ENCODE measurements at places on chromosomes 12 and 14.

- no peak for DNase-seq
Observed at GRCh38 chr12:51270067-51270950, at the start of gene SMAGP. Gene SMAGP, minus strand, starts transcription at chr12:51270415. Its CDS starts 1,137 bp downstream, at chr12:51269278.

GRCh38 chr14:68809524-68809923 lies 16.7 kb upstream of the ZFP36L1 start:
- DNase-seq: no peak

DNA sequence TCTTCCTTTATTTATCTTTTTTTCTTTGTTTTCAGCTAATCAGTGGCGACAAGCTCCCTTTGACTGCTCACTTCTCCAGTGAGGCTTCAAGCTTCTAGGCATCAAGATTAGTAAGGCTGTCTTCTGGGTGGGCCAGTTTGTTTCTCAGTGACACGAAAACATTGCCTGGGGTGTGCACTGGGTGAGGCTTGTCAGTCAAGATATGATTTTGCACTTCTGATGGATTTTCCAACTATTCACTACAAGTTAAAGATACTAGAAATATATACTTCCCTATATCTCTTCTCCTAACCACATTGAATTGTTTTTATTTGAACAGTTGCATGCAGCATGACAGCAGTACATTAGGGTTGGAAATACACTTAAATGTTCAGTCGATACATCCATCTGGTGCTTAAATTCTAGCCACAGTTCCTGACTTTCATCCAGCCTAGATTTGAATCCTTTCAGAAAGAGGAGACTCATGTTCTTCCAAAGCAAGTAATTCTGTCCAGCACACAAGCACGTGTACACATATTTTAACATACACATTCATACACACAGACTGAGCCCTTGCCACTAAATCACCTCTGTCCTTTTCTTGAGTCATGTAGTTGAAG lies 275.6 kb upstream of the NOVA1 start:
- DNase-seq: no peak

DNA sequence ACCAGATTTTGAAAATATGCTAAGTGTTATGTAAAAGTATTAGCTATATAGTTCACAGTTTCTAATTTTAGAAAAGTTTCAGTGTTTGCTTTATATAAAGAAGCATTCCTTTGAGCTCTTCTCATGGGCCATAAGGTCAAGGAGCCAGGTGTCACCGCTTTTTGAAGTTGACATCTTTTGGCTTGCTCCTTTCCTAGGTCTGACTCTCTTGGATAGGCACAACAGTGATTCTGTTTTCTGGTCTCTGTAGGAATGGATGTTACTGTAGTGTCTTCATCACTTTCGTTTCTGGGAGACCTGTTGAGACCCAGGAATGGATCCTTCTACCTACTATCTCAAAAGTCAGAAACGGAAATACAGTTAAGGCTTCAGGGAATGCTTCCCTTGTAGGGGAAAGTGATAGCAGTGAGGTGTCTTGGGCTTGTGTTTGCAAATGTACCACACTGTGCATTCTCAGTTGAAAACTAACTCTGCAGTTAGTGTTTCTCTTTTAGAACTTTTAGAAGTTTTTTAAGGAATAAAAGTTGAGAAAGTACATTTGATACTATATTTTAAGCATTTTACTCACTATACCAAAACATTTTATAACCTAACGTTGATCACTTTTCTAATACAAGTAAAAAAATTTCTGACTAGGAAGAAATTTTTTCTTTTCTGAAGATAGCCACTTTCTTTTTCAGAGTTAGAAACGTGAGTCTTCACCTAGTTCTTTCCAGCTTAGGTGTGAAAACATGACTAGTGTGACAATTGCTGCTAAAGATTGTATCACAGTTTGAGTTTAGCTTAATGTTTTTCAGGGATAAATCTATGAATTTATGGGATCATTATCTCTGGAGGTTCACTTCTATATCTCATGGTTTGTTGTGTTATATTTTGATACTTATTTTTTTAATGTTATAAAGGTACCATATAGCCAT lies 20.8 kb downstream of the VRK1 start:
- DNase-seq: no peak
